ENCODE measurements at places on chromosomes 11 and 22.

DNA sequence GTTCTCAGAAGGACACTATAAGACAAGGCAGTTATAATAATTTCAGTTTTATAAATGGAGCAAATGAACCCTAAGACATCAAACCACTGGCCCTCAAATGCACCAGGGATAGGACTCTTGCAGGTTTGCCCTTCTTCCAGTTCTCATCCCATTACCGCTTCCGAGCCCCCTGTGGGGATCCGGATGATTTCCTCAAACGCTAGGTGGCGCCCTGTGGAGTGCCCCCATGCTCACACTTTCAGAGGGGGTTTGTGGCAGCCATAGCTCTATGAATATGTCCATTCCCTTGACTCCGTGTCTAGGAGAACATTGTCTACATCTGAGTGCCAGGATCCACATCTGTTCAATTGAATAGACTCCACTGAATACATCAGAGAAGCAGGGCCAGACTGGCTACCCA lies 816.3 kb downstream of the NTM start:
- no peak for DNase-seq

DNA sequence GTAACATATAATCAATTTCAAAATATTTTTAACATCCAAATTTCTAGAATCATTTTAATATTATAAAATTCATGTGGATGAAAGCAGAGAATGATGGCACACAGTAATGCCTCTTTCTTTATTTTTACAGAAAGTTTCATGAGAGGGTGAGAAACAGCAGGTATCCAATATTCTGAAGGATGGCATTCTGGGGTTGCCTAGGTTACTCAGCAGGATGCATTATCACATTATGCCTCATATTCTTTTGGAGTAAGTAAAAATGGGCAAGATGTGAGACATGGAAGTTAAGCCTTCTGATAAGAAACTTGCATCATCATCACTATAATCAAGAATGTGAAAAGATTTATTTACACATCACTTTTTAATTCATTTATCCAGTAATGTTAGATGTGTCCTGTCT lies 148.7 kb upstream of the PGR start:
- no peak for DNase-seq

GRCh38 chr22:36966851-36967540 lies 52.3 kb downstream of the TST start:
- no peak for DNase-seq

DNA sequence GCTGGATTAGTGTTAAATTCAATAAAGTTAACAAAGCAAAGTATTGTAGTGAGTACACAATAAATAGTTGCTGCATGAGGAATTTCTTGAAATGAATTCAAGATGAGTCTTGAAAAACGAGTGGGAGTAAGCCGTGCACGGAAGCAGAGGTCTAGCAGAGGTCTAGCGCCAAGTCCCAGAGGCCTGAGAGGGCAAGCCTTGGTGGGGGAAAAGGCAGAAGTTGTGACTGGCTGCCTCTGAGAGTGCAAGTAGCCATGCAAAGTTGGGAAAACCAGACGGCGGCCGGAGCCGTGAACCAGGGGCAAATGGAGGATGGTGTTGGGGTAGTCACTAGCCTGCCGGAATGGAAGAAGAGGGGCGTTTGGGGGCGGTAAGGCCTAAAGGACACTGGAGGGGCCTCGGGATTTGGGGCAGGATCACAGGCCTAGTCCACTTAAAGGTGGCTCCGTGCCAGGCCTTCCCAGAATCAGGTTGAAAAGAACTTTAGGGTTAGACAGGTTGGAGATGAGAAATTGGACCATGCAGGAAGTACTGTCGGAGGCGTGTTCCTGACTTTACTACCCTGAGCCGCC lies 379 bp upstream of the SLC3A2 start:
- DNase-seq, result no peak

DNA sequence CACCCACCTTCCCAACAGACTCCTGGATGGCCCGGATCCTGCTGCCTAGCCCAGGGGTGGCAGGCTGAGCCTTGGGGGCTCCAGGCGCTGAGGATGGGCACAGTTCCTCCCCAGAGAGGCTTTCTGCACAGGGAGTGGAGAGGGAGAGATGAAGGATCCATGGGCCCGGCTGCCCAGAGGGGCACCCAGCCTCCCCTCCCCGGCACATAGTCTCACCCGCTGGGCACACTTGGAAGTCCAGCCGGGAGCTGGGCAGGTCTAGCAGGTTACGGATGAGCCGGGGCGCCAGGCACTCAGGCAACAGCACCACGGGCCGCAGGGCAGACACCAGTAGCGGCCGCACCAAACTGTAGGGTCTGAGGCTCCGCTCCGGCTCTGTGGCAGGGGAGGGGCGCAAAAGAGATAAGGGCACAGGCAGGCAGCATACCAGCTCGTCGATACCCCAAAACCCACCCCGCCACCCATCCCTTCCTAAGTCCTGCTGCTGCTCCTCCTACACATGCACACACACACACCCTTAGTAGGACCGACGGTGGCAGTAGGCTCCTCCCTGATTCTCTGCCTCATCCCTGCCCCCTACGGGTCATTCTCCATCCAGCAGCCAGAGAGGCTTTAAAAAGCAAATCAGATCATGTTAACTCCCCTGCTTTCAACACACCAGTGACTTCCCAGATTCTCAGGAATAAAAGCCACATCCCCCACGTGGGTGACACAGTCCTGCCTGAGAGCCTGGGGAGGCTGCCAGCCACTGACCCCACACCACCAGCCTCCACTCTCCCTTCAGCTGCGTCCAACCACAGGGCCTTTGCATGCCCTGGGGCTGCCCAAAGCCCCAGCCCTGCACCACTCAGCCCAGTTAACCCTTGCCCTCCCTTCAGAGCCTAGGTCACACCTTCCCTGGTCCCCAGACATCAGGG lies 6.5 kb upstream of the MFNG start:
- no peak for DNase-seq

GRCh38 chr11:47881145-47881544 lies 33.0 kb upstream of the NUP160 start:
- no peak for DNase-seq

- peak; percentile 22 for DNase-seq
Observed at GRCh38 chr11:123742031-123742723, 717 bp upstream of the ZNF202 start.

DNA sequence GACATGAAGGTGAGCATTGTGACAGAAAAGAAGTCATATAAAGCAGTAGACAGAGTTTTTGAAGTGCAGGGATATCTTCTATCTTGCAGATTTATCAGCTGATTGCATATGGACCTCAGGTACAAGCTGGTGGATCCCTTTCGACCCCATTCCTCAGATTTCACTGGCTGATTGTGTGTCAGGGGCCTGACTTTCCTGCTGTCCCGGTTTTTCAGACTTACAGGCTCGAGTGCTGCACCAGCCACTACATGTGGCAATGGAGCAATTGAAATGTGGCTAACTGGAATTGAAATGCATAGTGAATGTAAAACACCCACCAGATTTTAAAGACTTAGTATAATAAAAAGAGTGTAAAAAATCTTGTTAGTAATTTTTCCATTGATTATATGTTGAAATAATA lies 50.3 kb downstream of the CLMP start:
- DNase-seq, result no peak

DNA sequence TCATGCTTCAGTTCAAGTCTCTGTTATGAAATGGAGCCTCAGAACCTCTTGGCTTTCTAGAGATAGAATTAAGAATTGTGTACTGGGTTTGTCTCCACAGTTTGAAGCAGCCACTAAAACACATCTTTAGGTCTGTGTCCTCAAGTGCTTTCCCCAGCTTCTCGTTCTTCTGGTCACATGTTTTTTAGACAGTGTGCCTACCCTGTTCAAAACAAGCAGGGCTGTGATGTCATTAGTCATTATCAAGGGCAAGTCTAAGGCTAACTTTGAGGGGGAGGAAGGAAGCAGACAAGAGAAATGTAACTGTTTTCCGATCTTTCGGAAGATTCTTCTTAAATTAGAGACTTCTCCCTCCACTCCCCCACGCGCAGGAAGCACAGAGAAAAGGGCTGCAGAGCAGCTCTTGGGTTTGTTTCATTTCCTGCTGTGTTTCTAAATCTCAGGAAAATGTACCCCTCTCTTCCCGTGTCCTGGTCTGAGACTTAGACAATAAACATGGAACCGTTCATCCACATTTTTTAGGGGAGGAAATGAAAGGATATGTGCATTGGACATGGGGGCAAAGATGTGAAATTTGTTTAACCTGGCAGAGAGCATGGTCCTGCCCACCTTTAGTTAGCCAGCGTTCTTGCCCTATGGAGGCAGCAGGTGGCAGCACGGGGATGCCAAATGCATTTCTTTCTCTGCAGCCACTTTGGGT lies 3.1 kb downstream of the AKIP1 start:
- peak; percentile 70 for DNase-seq

- DNase-seq, result peak; percentile 83
Observed at GRCh38 chr11:75280227-75280701, 39.7 kb downstream of the TPBGL start.

DNA sequence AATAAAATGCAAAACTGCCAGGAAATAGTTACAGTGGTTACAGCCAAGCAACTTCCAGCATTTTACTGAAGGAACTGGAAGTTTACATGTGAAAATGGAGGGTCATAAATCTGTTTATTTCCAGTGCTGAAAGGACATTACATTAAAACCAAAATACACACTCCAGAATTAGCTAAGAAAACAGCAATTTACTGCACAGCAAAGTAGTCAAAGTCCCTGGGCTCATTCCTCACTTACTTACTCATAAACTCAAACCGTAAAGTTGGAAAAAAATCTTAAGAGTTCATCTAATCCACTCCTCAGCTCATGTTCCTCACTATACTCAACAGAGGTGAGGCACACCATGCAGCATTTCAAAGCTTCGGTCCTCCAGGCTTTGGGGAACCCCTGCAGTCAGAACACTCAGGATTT lies 17.4 kb downstream of the CTSC start:
- DNase-seq, result no peak

- no peak for DNase-seq
Observed at GRCh38 chr22:32650553-32651345, 150.8 kb upstream of the TIMP3 start.

GRCh38 chr22:25346859-25347751 lies 127.7 kb downstream of the CRYBB2 start:
- no peak for DNase-seq

- DNase-seq, result no peak
Observed at GRCh38 chr11:86171627-86172026, 72.9 kb upstream of the EED start.

DNA sequence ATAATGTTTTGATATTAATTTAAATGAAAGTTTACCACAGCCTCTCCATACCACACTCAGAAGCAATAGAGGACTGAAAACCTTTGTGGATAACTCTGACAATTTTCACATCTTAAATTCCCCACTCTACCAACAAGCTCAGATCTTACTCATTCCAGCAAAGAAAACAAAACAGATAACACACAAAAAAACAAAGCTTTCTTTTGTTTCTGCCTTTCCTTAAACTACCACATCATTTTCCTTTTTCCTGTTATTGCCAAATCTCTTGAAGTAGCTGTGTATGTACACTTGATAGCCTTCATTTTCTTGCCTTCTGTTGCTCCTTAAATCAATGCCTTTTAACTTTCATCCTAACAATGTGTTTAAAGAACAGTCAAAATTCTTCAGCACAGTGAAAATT lies 484.9 kb downstream of the NTM start:
- no peak for DNase-seq

DNA sequence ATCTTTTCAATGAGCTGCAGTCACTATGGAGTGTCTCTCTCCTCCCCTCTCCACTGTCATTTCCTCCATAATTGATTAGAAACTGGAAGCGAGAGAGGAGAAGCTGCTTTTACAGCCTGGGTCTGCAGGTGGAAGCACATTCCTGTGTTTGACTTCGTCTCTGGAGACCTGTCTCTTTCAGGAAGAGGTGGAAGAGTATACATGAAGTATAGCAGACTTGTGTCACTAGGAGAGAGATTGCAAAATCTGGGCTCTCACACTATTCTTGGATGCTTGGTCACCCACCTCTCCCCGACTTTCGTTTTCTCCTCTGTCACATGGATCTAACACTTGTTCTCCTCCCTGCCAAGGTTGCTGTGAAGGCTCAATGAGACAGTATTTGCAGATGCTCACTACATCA lies 323.3 kb downstream of the NTM start:
- peak; percentile 42 for DNase-seq

DNA sequence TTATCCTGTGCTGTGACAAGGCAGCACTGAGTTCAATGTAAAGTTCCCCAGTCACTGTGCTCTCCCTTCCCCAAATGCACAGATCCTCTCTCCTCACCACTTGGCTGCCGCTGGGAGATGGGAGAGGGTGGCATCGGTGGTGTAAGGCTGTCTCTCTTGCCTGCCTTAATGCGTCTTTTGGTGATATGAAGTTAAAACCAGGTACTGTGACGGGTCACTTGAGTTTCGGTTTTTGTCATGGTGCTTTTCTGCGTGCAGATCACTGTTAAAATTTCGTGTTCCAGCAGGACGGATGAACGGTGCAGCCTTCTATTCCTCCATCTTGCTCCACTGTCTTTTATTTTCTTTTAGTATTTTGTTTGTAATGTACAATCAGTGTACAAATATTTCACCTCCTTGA lies 18.6 kb downstream of the GLB1L2 start:
- DNase-seq, result no peak

- no peak for DNase-seq
Observed at GRCh38 chr11:15175831-15176230, 61.1 kb downstream of the INSC start.

GRCh38 chr11:122765487-122766131 lies 72.7 kb upstream of the CRTAM start:
- DNase-seq, result no peak

- DNase-seq, result no peak
Observed at GRCh38 chr11:3942160-3942955, 86.9 kb downstream of the STIM1 start.

- DNase-seq, result no peak
Observed at GRCh38 chr11:66219846-66220565, 48.4 kb upstream of the RAB1B start.

DNA sequence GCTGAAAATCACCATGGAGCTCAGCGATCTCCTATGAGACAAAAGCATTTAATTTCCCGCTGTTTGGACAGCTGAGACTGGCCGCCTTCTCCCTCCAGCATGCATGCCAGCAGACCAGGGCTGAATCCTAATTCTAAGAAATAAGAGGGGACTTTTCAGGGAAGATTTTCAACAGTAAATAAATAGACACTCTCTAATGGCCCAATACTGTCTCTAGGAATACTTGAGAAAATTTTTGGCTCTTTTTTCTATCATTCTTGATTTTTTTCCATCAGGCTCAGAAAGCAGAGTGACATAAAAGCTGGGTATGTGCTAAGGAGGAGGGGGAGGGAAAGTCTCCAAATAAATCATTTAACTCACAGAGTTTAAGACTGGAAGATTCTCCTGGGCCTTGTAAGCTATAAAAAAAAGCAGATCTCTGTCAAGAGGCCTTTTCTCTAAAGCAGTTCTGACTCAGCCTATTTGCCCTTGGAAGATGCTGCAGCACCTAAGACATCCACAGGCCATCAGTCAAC lies 17.6 kb upstream of the SPON1 start:
- DNase-seq, result peak; percentile 10
